Fibroblast of skin of right quadriceps (primary cell): ENCODE measurements at places on chromosomes 12 and 14.

- DNase-seq = peak; percentile 68
Observed at GRCh38 chr12:63967358-63968145, 123.1 kb downstream of the SRGAP1 start.

GRCh38 chr12:2624543-2625288 is 170.1 kb upstream of the FKBP4 start:
- DNase-seq = peak; percentile 34

- DNase-seq = no peak
Observed at GRCh38 chr14:69363964-69364363, 34.1 kb downstream of the ERH start.

DNA sequence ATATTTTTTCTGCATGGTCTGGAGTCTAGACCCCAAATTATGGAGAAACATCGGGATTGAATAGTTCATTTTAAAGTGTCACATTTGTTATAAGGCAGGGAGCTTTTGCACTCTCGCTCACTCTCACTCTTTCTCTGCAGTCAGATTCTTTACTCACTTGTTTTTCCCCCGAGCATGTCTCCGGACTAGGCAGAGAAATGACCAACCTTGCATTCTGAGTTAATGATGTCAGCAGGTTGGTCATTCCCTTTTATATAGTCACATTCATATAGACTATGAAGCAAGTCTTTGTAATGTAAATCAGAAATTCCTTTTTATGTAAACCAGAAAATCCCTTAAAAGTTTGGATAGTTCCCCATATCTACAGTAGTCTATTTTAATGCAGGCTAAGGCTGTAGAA is 4.1 kb downstream of the C12orf75 start:
- DNase-seq = peak; percentile 81

DNA sequence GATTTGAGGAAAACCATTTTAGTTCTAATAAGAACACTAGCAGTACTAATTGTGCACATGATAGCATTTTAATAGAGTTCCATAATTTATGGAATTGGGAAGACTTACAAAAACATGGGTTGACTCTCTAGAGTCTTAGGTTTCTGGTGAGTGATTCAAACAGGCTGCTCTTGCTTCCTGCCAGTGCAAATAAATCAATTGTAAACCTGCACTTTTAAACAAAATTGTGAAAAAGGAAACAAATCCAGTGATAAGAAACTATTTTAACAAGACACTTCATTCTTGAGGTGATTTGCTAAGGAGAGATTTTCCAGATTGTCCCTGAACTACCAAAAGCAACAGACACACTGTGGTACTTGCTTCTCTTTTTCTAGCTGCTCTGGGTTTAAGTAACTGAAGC is 112.2 kb downstream of the CACNA1C start:
- DNase-seq = peak; percentile 33

DNA sequence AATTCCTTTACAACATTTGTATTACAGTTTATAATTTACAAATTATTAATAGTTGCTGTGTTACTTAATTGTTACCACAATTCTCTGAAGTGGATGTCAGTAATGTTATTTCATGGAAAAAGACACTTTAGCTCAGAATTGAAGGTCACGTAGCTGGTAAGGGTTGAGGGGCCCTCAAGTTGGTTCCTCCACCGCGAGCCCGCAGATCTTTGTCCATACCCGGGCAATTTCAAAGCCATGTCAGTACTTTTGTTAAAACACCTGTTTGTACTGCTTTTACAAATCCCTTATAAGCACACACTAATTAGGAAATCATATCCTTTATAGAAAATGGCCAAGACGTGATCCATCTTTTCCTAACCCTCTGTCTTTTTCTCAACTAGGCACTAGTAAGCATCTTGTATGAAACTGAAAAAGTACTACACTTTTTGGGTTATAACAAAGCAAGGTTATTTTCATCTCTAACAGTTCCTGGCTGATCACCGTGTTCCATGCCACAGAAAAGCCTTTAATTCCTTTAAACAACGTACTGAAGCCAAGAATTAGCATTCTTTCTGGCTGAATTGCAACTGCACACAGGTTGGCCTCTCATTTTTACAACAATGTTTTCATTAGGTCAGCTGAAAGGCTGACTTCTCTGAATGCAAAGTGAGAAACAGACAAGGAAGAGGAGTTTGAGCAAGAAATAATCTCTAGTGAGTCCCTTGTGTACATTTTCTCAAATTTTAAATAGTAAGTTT is 76.1 kb downstream of the CNTN1 start:
- DNase-seq = no peak

DNA sequence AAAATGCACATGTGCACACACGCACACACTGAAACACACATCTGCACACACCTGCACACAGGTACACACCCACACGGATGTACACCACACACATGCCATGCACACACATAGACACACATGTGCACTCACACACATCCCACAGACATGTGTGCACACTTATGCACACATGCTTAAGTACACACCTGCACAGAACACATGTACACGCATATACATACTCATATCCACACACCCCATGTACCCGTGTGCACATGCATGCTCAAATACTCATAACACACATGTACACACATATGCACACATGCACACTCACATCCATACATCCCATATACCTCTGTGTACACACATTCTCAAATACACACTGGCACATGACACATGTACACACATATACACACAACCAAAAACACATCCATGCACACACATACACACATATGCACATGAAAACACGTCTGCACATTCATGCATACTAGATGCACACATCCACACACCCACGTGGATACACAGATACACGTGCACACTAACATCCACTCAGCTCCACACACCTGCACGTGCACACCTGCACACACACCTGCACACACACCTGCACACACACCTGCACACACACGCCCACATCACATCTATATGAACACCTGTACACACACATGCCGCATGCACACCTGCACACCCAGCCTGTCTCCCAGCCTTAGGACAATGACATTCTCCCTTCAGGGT is 336.7 kb downstream of the ADGRD1 start:
- DNase-seq = no peak

DNA sequence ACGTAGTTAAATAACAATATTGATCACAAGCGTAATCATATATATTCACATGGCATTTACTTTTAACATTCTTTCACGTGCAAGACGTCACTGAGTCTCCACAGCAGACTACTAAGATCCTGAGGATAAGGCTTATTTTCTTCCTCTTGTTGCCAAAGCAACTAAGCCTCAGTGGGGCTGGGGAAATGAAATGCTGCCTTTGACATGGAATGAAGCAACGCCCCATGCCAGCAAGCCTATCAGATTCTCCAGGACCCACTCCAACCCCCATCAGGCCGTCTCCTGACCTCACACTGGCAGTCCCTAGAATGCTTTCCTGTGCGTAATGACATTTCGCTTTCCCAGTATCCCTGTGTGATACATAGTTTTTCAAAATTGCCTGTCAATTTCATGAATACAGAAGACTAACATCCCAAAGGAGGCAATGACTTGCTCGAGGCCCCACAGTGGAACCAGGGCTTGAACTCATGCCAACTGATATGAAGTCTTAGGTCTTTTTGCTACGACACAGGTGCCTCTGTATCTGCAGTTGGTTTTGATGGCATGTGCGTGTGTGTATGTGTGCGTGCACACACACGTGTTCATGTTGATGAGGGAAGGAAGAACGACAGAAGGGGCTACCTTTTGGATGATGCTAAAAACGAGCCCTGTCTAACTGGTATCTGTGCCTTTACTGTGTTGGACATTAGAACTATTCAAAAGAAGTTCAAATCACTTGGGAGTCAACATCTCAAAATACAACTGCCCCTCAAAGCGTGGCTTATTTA is 239.1 kb downstream of the VRK1 start:
- no peak for DNase-seq

GRCh38 chr14:44663136-44663535 is 156.1 kb upstream of the FSCB start:
- no peak for DNase-seq

- DNase-seq = peak; percentile 69
Observed at GRCh38 chr12:27190761-27191160, 53.3 kb upstream of the STK38L start.

GRCh38 chr12:70270108-70270507 is 26.9 kb downstream of the CNOT2 start:
- no peak for DNase-seq

DNA sequence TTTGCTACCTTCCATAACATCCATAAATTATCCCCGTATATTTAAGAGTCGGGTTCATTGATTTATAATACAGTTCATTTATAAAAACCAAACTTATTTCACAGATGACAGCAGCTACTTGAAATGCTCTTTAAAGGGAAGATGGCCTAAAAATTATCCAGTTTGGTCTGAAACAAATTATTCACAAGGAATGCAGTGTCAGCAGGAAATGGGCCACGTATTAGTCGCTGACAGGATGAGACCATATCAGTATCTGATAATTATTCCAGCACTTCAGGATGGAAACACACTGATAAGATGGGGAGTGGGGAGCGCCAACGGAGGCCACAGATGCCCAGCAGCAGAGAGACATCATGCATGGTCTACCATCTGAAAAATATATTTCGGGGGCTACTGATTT is 60.5 kb upstream of the TMEM132D start:
- no peak for DNase-seq

GRCh38 chr12:120378036-120378435 is 9.1 kb upstream of the MSI1 start:
- no peak for DNase-seq

- DNase-seq = no peak
Observed at GRCh38 chr12:31224768-31225448, 101.0 kb downstream of the SINHCAF start.

- no peak for DNase-seq
Observed at GRCh38 chr14:78829274-78829673, 659.1 kb downstream of the NRXN3 start.

- DNase-seq = no peak
Observed at GRCh38 chr14:95697764-95698163, 11.5 kb downstream of the TCL1B start.

DNA sequence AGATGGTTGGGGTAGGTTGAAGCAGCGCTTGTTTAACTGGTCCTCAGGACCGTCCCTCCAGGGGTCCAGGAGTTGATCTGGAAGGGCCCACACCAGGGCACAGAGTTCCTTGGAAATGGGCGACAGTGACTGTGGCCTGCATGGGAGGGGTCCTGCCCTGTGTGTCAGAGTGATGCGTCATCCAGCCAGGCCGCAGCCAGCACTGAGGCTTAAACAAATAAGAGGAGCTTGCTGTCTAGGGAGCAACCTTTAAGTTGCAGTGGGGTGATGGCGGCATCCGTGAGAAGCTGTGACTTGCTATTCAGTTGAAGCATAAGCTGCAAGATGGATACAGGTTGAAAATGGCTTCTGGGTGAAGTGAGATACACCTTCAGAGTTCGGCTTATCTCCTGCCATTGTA is 20.2 kb downstream of the DCAF4 start:
- DNase-seq = no peak

GRCh38 chr12:17818931-17819330 is 271.1 kb downstream of the RERGL start:
- DNase-seq = no peak

GRCh38 chr14:28751467-28752058 is 15.0 kb upstream of the FOXG1 start:
- peak; percentile 53 for DNase-seq

- no peak for DNase-seq
Observed at GRCh38 chr12:46609273-46609623, 216.5 kb downstream of the SLC38A4 start.

DNA sequence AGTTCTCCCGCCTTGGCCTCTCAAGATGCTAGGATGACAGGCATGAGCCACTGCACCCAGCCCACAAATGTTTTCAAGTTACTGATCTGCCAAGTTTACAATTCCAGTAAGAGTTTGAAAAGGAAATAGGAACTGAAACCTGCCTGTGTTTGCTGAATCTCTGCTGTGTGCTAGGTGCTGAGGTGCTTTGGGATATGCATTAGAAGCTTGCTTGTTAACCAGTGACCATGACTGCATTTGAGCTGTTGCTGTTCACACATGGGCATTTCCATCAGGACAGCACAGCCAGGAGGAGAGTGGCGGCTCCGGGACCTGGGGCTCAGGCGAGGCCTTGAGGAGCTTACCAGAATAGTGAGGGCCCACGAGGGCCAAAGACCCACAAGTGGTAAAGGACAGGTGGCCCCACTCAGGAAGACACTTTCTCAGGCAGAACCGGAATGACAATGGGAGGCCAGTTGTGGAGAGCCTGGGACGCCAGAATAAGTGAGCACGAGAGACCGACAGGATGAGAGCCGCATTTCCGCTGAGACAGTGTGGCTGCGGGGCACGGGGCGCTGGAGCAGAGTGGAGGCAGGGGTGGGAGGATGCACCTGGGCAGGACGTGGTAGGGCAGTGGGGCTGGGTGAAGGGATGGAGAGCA is 54.5 kb upstream of the MMP17 start:
- DNase-seq = no peak

GRCh38 chr14:50410921-50411320 is 14.2 kb upstream of the CDKL1 start:
- DNase-seq = peak; percentile 65
